ENCODE measurements at places on chromosomes 12 and 14. TPM values are rescaled to one million over a fixed set of nuclear protein-coding genes. Genes with fewer than 3 reads are reported as not detected.

Gene TAS2R14
- total RNA-seq, result 1.7 TPM

Gene ELK3
- 14.4 TPM for total RNA-seq

Gene FLRT2
- 2.8 TPM for total RNA-seq

Gene OASL
- total RNA-seq, result 0.19 TPM

Gene LRRIQ1
- total RNA-seq, result not detected

Gene MYF6
- not detected for total RNA-seq

Gene BCL11B
- total RNA-seq, result not detected

Gene RNASE4
- total RNA-seq, result 44.2 TPM

Gene KLRC3
- not detected for total RNA-seq

Gene TNFAIP2
- 65.9 TPM for total RNA-seq

Gene CABP1
- 0.26 TPM for total RNA-seq

Gene MANSC1
- total RNA-seq, result 6.8 TPM

Gene MDGA2
- not detected for total RNA-seq

Gene GOLGA3
- 178 TPM for total RNA-seq

Gene MAP1LC3B2
- total RNA-seq, result 0.53 TPM

Gene SLC7A8
- total RNA-seq, result 75.6 TPM
